ENCODE measurements at places on chromosomes 16 and 17. TPM values are rescaled to one million over a fixed set of nuclear protein-coding genes. Genes with fewer than 3 reads are reported as not detected.

SLC16A13 gene
- total RNA-seq = 0.23 TPM

IGSF6 gene
- not detected for total RNA-seq

TMEM100 gene
- total RNA-seq = 1.2 TPM

FOXJ1 gene
- total RNA-seq = not detected

MMP28 gene
- total RNA-seq = 0.60 TPM

Measured in smooth muscle cell of the coronary artery (primary cell).